Gastrocnemius medialis (tissue), 4 donors: ENCODE measurements at places on chromosomes 4 and X. TPM values are rescaled to one million over a fixed set of nuclear protein-coding genes. Genes with fewer than 3 reads are reported as not detected.

DNA sequence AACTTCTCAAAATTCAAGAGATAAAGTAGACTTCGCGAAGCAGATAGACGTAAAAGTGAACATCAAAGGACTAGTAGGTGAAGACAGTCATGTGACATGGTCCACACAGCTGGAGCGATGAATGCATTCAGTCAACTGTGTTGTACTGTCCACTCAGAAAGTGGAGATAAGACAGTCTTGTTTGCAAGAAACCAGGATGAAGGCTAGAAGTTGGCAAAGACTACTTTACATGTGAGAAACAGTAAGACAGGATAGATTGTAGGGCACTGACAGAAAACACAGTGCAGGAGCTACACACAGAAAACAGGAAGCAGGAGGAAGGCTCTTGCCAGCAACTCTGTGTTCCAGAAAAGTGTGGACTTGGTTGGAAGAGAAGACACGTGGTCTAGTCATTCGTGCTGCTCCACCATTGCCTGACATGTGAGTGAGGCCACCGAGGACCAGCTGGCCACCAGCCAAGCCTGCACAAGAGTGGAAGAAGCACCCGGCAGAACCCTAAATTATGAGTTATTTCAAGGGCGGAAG lies 78.9 kb downstream of the FAT1 start:
- H3K4me1 ChIP-seq, result no peaks in the 10 kb centered on the region
- no peaks in the 10 kb centered on the region for H3K27me3 ChIP-seq
- H3K4me3 ChIP-seq, result no peak overlapping the region
- DNase-seq, result no peak
- no peak overlapping the region for H3K27ac ChIP-seq
- H3K36me3 ChIP-seq, result no peaks in the 10 kb centered on the region

TIGD2 gene
- total RNA-seq, result 1.7 TPM

DNA sequence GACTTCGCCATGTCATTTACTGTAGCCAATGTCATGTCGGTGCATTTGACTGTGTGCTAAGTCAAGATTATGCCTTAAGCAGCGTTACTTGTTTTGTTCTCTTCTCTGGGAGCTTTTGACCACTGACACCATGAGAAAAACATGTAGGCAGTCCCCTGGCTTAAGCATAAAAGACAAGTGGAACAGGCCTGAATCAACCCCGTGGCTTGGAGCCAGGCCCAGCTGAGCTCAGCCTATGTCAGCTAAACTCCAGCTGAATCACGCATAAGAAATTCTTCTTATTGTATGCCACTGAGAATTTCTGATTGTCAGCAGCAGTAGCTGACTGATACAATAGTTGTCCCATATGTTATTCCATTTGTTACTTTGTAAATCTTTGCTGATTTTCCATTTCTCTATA lies 261.9 kb downstream of the CBLL2 start:
- no peak overlapping the region for H3K27ac ChIP-seq
- no peaks in the 10 kb centered on the region for H3K4me1 ChIP-seq
- no peaks in the 10 kb centered on the region for H3K27me3 ChIP-seq
- H3K4me3 ChIP-seq, result no peak overlapping the region
- H3K36me3 ChIP-seq, result no peaks in the 10 kb centered on the region
- DNase-seq, result peak; percentile 10

CXCL11 gene
- not detected for total RNA-seq

DNA sequence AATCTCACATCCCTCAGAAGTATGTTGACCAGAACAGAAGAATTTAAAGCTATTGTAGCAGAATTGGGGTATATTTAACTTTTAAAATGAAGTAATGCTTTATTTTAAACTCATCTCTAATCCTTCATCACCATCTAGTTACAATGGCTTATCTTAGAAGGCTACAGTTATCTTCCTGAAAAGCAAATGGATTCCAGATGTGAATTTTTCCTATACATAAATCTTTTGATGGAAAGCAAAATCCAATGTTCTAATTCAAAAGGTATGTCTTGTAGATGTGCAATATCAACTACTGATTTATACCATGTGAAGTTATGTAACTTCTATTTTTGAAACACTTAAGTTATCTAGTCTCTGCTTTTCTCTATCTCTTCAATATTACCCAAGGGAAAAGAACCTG lies 47.6 kb downstream of the CCNG2 start:
- H3K27me3 ChIP-seq, result no peaks in the 10 kb centered on the region
- DNase-seq, result no peak
- H3K4me3 ChIP-seq, result no peak overlapping the region
- H3K27ac ChIP-seq, result no peak overlapping the region
- no peaks in the 10 kb centered on the region for H3K36me3 ChIP-seq

GRCh38 chr4:24988776-24989175 lies 42.0 kb downstream of the LGI2 start:
- no peaks in the 10 kb centered on the region for H3K27me3 ChIP-seq
- no peaks in the 10 kb centered on the region for H3K4me1 ChIP-seq
- no peak for DNase-seq
- no peak overlapping the region for H3K4me3 ChIP-seq

- H3K4me3 ChIP-seq, result no peak overlapping the region
- H3K4me1 ChIP-seq, result peaks cover 5% of the 10 kb centered on the region
- no peak overlapping the region for H3K27ac ChIP-seq
Measured at GRCh38 chr4:182918791-182919302, 1.7 kb upstream of the DCTD start.

POF1B gene
- total RNA-seq, result not detected

GRCh38 chrX:57329008-57329407 lies 42.5 kb downstream of the FAAH2 start:
- H3K36me3 ChIP-seq, result no peaks in the 10 kb centered on the region
- no peak overlapping the region for H3K27ac ChIP-seq
- DNase-seq, result no peak
- no peaks in the 10 kb centered on the region for H3K27me3 ChIP-seq
- H3K4me1 ChIP-seq, result no peaks in the 10 kb centered on the region
- no peak overlapping the region for H3K4me3 ChIP-seq

ZFYVE28 gene
- total RNA-seq, result 1.8 TPM

C4orf33 gene
- 1.9 TPM for total RNA-seq

- H3K4me1 ChIP-seq, result no peaks in the 10 kb centered on the region
- H3K27me3 ChIP-seq, result no peaks in the 10 kb centered on the region
- H3K27ac ChIP-seq, result no peak overlapping the region
- no peaks in the 10 kb centered on the region for H3K36me3 ChIP-seq
- DNase-seq, result no peak
- H3K4me3 ChIP-seq, result no peak overlapping the region
Measured at GRCh38 chr4:15434091-15434490, 6.3 kb downstream of the C1QTNF7 start.

- H3K4me3 ChIP-seq, result no peak overlapping the region
- peak; percentile 34 for DNase-seq
- H3K27me3 ChIP-seq, result no peaks in the 10 kb centered on the region
- H3K36me3 ChIP-seq, result no peaks in the 10 kb centered on the region
Measured at GRCh38 chrX:8668813-8669212, 63.1 kb downstream of the ANOS1 start.

UGT2B11 gene
- total RNA-seq, result not detected

P2RY8 gene
- 0.36 TPM for total RNA-seq

PCDH11X gene
- not detected for total RNA-seq

TMEM187 gene
- total RNA-seq, result 2.3 TPM

BCLAF3 gene
- 4.2 TPM for total RNA-seq

INTU gene
- total RNA-seq, result 2.6 TPM

DNA sequence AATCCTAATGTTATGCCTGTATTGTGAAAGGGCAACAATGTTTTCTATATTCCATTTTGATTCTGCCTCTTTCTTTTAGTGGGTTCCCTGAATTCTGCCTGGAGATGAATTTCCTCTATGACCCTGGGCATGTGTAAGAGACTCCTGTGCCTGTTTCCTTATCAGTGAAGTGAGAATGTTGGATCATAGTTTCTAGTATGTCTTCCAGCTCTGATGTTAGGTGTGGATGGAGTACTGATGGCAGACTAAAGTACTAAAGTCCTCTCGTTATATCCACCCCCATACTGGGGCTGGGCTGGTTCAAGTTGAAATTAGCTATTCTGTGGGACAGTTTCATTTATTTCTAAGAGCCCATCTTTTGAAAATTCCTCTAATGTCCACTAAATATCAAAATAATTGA lies 29.6 kb downstream of the PLAC1 start:
- DNase-seq, result no peak
- no peak overlapping the region for H3K27ac ChIP-seq
- H3K27me3 ChIP-seq, result no peaks in the 10 kb centered on the region
- H3K4me1 ChIP-seq, result peaks cover 6% of the 10 kb centered on the region
- no peak overlapping the region for H3K4me3 ChIP-seq

DNA sequence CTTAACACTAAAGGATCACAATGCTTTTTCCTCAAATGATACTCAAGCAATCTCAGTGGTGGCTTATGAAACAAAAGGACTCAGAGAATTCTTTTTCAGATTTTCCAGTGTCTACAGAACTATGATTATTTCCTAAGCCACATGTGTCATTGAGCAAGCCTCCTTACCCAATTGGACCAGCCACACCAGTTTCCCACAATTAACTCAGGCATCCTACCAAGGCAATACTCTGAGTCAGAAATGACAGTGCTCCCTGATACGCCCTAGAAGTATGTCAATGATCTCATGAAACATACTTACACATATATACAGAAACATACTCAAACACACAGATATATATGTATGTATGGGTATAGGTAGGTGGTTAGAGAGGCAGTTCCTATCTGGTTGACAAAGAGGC lies 4.8 kb downstream of the ADAMTS3 start:
- no peaks in the 10 kb centered on the region for H3K27me3 ChIP-seq
- no peaks in the 10 kb centered on the region for H3K36me3 ChIP-seq
- H3K27ac ChIP-seq, result no peak overlapping the region
- DNase-seq, result no peak
- no peak overlapping the region for H3K4me3 ChIP-seq
- H3K4me1 ChIP-seq, result no peaks in the 10 kb centered on the region

GRCh38 chr4:99649778-99650177 lies 7.8 kb downstream of the C4orf54 start:
- H3K4me1 ChIP-seq, result peaks cover 54% of the 10 kb centered on the region
- peak overlapping the region; percentile 98 for H3K27ac ChIP-seq
- no peaks in the 10 kb centered on the region for H3K36me3 ChIP-seq
- DNase-seq, result no peak
- H3K27me3 ChIP-seq, result no peaks in the 10 kb centered on the region
- peak overlapping the region; percentile 62 for H3K4me3 ChIP-seq

DNA sequence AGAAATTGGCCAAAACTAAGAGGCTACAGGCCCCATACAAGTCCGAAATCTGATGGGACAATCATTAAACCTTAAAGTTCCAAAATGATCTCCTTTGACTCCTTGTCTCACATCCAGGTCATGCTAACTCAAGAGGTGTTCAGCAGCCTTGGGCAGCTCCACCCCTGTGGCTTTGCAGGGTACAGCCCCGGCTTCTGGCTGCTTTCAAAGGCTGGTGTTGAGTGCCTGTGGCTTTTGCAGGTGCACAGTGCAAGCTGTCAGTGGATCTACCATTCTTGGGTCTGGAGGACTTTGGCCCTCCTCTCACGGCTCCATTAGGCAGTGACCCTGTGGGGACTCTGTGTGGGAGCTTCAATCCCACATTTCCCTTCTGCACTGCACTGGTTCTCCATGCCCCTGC lies 329.1 kb upstream of the MAD2L1 start:
- no peaks in the 10 kb centered on the region for H3K4me1 ChIP-seq
- H3K27ac ChIP-seq, result no peak overlapping the region
- H3K4me3 ChIP-seq, result no peak overlapping the region
- no peak for DNase-seq

DNA sequence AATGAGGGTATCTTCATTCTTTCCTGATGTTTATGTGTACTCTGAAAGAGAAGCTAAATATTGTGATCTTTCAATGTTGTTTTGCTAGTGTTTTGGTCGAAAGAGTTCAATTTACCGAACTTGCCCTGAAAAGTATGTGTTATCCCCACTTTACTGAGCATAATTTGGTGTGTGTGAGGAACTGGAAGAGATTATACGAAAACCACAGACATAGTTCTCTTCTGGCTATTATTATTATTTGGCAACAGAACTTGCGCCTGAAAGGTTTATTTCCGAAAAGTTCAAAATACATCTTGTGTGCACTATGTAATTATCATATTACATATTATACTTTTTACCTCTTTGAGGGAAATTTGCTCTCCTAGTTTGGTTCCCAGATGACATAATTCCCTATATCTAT lies 232.5 kb upstream of the INTU start:
- no peaks in the 10 kb centered on the region for H3K36me3 ChIP-seq
- no peak overlapping the region for H3K27ac ChIP-seq
- no peaks in the 10 kb centered on the region for H3K4me1 ChIP-seq
- no peak overlapping the region for H3K4me3 ChIP-seq
- DNase-seq, result no peak
- H3K27me3 ChIP-seq, result no peaks in the 10 kb centered on the region

DNA sequence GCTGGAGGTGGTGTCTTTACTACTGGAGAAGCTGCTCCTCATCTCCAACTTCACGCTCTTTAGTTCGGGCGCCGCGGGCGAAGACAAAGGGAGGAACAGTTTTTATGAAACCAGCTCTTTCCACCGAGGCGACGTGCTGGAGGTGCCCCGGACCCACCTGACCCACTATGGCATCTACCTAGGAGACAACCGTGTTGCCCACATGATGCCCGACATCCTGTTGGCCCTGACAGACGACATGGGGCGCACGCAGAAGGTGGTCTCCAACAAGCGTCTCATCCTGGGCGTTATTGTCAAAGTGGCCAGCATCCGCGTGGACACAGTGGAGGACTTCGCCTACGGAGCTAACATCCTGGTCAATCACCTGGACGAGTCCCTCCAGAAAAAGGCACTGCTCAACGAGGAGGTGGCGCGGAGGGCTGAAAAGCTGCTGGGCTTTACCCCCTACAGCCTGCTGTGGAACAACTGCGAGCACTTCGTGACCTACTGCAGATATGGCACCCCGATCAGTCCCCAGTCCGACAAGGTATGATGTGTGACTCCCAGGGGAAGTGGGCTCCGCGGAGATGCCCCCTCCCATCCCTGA lies 634 bp downstream of the LRAT start:
- H3K27me3 ChIP-seq, result peaks cover 42% of the 10 kb centered on the region
- H3K4me3 ChIP-seq, result peak overlapping the region; percentile 40
- no peak overlapping the region for H3K27ac ChIP-seq

PCDH10 gene
- total RNA-seq, result not detected

SPATA4 gene
- total RNA-seq, result not detected

DNA sequence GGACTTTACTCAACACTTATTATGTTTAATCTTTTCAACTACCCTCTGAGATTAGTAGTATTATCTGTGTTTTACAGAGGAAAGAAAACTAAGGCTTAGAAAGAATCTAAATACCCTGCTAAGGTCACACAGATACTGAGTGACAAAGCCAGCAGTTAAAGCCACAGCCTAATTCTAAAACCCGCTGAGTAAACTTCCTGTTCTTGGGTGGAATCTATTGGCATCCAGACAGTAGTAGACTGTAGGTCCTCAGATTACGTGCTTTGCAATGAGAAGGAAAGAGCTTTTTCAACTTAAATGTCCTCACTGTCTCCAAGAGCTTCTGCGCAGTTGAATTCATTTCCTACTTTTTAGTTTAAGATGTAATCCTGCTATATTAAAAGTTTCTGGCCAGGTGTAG lies 126.0 kb downstream of the TENM3 start:
- H3K4me1 ChIP-seq, result no peaks in the 10 kb centered on the region
- no peak for DNase-seq
- no peaks in the 10 kb centered on the region for H3K36me3 ChIP-seq
- H3K27me3 ChIP-seq, result no peaks in the 10 kb centered on the region

UGT2B15 gene
- total RNA-seq, result 0.16 TPM
